ENCODE measurements at places on chromosomes 6 and 20. TPM values are rescaled to one million over a fixed set of nuclear protein-coding genes. Genes with fewer than 3 reads are reported as not detected.

LHFPL5 gene
- not detected for total RNA-seq

DNA sequence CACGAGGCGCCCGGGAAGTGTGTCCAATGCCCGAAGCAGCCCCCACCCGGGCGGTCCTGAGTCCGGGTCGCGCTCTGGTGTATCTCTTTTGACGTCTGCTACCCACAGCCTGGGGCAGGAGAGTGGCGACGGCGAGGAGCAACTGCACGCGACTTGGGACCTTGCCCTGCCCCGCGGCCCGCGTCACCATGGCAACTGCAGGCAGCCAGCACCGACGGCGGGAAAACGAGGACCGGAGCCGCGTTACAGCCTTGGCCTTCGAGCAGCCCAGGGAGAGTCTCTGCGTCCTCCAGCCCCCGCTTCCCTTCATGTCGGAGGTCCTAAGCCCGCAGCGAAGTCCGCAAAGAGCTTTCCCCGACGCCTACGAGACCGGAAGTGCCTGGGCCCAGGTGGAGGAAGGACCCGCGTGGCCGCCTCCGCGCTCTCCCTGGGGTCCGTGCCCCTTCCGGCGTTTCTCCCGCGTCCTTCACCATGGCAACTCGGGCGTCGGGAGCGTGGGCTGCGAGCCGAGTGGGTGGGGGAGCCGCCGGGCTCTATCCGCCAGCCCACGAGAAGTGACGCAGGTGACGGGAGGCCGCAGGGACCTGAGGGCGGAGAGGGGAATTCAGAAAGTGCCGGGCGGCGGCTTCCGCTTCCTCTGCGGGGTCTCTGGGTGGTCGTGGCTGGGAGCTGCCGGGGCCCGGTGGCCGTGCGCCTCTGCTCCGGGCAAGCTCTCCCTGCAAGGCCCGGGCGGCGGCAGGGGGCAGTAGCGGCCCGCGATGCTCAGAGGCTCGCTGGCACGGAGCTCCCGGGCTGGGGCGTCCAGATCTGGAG, 88.6 kb upstream of the TGM3 start:
- DNase-seq: peak; percentile 84

DNA sequence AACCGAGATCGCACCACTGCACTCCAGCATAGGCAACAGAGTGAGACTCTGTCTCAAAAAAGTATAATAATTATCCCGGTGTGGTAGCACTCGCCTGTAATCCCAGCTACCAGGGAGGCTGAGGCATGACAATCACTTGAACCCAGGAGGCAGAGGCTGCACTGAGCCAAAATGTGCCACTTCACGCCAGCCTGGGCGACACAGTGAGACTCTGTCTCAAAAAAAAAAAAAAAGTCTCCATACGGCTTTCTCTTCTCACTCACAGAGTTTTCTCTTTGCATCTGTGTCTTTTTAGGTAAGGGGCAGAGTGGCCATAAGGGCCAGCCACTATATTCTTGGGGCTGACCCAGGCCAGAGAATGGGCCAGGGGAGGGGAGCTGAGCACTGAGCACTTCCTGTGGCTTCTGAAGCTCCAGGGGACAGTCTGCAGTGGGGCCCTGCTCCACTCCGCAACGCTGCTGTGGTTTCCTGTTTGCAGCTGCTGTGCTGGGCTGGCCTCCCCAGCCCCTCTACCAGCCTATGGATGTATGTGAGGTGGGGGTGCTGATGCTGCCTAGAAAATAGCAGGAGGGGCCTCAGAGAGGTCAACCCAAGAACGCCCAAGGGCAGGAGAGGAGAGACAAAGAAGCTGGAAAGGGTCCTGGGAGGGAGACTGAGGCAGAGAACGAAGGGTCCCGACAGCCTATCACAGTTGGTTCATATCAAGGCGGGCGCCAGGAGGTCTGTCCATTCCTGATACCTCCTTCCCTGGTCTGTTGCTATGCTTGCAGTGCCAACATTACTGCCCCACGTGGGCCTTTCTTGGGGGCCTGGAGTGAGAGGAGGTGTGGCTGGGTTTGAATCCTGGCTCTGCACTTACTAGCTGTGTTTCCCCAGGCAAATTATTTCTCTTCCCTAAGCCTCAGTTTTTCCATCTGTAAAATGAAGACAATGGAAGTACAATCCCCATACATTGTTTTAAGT, 16.0 kb downstream of the SLA2 start:
- peak; percentile 41 for DNase-seq

GRCh38 chr6:75409286-75409685, 84.3 kb downstream of the FILIP1 start:
- no peak for DNase-seq

THBS2 gene
- total RNA-seq: 7.7 TPM

GRCh38 chr6:64233746-64234145, 598.1 kb downstream of the PHF3 start:
- DNase-seq: no peak

Data from stomach (tissue), 19 donors.